ENCODE measurements at places on chromosomes 2 and 18.
A peak's percentile ranks its signal among the peaks of the same experiment; 100 is the strongest.

GRCh38 chr2:205678541-205679142 lies 3.7 kb upstream of the NRP2 start:
- DNase-seq = no peak

GRCh38 chr2:169462896-169463695 lies 16.2 kb upstream of the BBS5 start:
- no peak for DNase-seq

GRCh38 chr18:42157420-42157819 lies 202.4 kb downstream of the PIK3C3 start:
- DNase-seq = no peak

DNA sequence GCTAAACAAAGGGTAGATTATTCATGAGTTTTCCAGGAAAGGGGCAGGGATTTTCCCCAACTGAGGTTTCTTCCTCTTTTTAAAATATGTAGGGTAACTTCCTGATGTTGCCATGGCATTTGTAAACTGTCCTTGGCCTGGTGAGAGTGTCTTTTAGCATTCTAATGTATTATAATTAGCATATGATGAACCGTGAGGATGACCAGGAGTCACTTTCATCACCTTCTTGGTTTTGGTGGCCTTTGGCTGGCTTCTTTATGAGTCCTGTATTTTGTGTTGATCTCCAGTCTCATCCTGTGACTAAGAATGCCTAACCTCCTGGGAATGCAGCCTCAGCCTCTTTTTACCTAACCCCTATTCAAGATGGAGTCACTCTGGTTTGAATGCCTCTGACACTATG lies 391.0 kb upstream of the LINC00305 start:
- no peak for DNase-seq

DNA sequence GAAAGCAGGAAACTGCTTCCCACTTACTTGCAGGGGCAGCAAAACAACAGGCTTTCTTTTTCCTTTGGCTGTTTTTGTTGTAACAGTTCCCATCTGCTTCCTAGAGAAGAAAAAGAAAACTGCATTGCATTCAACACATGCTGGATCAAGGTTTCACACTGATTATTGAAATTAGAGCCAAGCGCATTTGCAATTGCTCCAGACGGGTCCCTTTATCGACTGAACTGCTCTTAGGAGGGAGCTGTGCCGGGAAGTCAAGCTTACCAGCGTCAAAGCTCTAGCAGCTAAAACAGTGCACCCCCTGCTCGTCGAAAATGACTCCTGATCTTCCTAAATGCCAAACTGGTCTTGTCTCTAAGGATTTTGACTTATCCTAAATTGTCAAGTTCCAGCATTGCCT lies 164.0 kb upstream of the SESTD1 start:
- DNase-seq = no peak

GRCh38 chr2:67997903-67998302 lies 64.9 kb downstream of the C1D start:
- DNase-seq = no peak

GRCh38 chr18:36419900-36420531 lies 122.5 kb downstream of the FHOD3 start:
- DNase-seq = no peak

DNA sequence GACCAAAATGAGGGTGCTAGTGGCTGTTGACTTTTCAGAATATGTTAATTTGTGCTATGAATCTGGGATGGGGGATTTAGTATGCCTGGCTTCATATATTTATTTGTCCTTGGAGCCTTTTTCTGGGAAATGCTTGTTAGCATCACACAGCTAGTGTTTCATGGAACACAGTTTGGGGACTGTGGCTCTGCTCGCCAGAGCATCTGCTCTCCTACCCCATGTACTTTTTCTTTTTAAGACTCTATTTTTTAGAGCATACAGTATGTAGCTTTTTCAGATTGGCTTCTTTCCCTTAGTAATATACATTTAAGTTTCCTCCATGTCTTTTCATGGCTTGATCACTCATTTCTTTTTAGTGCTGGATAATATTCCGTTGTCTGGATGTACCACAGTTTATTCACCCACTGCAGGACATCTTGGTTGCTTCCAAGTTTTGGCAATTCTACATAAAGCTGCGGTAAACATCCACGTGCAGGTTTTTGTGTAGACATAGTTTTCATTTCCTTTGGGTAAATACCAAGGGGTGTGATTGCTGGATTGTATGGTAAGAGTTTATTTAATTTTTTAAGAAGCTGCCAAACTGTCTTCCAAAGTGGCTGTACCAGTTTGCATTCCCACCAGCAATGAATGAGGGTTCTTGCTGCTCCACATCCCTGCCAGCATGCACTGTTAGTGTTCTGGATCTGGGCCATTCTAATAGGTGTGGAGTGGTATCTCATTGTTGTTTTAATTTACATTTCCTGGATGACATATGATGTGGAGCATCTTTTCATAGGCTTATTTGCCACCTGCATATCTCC lies 44.1 kb downstream of the EFR3B start:
- no peak for DNase-seq

GRCh38 chr2:42029171-42029570 lies 18.6 kb upstream of the PKDCC start:
- no peak for DNase-seq

DNA sequence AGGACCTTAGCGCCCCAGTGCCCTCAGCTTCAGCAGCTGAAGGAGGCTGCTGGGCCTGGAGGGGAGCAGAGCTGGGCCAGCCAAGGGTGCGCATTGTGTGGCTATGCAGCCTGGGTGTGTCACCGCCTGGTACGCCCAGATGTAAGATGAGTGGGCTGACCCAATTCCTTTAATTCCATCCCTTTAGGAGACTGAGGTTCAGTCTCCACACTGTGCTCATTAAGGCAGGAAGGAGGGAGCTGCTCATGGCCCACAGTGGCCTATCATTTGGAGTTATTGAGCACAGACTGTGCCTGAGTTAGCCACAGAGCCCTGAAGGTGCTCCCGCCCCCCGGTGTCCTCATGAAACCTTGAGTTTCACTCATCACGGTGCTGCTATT lies 194.1 kb upstream of the GLI2 start:
- DNase-seq = no peak

DNA sequence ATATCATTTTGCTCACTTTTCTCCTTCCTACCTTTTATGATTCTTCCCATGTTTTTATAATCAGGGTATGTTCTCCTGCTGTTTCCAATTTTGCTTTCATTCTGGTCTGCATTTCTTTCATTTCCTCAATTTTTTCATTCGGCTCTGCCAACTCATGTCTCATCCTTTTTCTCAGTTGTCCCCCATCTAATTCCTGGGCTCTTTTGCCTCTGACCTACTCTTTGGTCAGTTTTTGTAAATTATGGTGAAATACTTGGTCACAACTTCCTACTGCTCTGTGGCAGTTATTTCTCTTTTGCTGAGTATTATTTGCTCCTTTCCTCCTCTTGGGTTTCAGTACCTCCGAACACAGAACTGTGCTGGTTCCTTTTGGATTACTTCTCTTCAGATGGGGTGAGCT lies 27.5 kb downstream of the MYO7B start:
- DNase-seq = no peak

DNA sequence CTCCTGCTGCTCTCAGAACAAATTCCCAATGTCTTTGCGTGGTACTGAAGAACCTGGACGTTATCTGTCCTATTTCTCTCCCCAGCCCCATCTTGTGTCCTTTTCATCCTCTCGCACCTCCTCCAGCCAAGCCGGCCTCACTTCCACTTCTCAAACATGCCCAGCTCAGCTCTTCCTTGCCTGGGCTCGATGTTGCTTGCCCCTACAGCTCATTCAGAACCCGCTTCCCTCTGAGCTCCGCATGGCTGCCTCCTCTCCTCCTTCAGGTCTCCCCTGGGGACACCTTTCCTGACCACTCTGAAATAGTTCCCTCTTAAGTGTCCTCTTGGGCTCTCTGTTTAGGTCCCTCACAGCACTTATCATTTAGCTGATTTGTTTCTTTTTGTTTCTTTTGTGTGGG lies 6.7 kb upstream of the SMARCAL1 start:
- DNase-seq = no peak

- DNase-seq = no peak
Observed at GRCh38 chr2:106165029-106165428, 29.1 kb downstream of the UXS1 start.

DNA sequence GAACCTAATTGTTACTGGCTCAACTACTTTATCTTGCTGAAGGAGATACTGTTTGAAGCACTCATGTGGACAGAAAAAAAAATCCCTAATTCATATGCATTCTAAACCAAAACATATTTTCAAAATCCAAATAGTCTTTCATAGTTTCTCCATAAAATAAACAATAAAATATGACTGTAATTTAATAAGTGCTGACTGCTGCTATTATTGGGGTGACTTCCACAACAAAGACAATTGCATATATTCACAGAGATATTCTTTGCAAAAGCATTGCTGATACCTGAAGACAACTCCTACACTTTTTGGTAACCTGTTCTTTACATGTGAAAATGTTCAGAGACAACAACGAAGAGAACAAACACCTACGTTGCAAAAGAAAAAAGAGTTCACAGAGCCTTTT lies 73.1 kb upstream of the RPE start:
- DNase-seq = no peak

DNA sequence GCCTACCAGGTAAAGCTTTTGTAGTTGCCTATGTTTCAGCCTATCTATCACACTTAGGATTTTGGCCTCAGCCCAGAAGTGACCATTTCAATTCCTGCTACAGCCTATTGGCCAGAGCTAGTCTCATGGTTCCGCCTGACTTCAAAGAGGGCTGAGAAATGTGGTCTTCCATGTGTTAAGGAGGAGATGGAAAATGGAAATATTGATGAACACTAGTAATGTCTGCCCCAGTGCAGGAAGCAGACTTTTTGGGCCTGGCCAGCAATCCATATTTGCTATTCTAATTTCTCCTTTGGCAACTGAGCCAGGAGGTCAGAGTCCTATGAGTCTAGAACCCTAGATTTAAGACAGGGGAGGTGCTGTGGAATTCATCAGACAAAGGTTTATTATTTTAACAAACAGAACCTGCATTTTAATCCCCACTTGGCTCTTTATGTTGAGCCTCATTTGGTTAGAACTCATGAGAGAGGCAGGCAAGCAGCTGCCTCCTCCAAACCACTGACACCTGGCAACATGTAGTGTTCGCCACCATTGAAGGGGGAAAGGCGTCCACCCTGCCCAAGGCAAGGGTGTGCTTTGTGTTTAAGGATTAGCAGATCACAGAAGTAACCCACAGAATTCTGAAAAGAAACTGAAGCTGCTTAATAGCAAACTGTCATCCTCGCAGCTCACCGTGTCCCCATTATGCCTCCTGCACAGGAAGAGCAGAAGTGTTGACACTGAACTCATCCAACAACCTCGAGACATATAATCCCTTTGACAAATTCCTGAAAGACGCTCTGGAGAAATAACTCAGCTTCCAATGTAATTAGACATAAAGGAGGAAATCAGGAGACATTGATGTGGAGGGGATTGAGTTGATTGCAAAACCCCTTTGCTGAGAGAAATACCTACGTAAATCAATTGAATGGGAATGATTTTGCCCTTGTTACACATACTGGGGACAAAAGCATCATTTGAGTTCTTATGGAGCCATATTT lies 47.7 kb upstream of the SCG2 start:
- DNase-seq = no peak

DNA sequence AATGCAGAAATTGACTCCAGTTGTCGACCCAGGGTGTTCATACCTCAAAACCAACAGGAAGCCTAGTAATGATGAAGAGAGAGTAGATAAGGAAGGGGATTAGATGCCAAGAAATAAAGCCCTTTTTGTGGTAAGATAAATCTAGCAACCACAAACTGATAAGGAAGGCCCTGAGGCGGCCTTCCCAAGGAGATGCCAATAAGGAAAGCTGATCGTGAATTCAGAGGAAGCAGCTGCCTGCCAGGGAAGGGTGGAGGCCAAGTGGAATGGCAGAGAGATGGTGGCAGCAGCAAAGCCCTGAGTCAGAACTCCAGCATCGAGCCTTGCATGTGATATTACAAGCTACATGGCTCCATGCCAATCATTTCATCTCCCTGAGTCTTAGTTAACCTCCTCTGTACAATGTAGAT lies 126.3 kb downstream of the IRS1 start:
- peak; percentile 45 for DNase-seq

- no peak for DNase-seq
Observed at GRCh38 chr2:217756375-217757107, 246.3 kb downstream of the TNS1 start.

Measured in GF-D8 (cell line).